ENCODE measurements at places on chromosomes 2 and 18.

GRCh38 chr2:136124805-136125204 is 6.9 kb upstream of the CXCR4 start:
- DNase-seq = no peak

DNA sequence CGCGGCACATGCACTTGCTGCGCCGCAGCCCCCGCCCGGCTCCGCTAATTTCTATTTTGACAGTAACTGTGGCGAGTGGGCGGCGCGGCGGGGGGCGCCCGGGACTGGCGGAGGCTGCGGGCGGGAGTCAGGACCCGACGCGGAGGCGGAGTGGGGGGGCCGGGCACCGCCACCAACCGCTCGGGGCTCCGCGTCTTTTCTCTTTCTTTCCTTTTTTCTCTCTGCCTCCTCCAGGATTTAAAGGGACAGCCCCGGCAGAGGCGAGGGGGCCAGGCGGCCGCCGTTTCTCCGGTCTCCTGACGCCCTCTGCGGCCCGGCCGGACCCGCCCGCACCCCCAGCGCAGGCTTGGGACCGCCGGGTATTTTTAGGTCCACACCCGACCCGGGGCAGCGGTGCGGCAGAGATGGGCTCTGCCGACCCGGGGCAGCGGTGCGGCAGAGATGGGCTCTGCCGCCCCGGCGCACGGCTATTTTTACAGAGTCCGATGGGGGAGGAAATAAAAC is 460 bp upstream of the ZBTB7C start:
- DNase-seq = no peak

DNA sequence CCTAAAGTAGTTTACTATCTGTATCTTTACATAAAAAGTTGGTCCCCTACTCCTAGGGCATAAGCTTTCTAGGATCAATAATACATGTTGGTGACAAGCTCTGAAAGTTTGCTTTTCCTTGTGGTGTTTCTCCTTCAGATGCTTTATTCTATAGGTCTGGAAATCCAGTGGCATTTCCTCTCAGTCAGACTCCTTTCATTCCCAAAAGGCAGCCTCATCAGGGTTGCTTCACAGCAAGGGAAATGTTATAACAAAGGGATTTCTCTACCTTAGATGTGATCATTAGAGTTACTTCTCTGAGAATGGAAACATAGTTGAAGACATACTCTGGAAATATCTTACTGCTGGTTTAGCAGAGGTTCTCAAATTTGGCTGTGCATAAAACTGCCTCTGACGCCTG is 1072.4 kb upstream of the ZEB2 start:
- no peak for DNase-seq

- no peak for DNase-seq
Measured at GRCh38 chr2:192025637-192026036, 169.1 kb downstream of the TMEFF2 start.

DNA sequence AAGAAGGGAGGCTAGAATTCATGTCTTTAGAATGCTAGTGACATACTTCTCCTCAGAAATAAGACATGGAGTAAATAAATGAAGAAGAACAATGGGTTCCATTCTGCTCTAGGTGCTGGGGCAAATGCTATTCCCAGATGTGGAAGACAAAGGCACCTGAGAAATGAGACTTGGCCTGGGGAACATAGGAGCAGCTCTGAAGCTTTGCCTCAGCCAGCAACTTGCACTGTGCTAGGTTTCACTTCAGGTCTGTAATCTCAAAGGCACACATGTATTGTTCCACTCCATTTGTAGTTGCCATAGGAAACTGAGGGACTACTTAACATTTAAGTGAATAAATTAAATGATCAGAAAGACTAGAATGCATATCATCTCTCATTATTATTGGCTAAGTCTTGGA is 538.9 kb upstream of the REG3G start:
- no peak for DNase-seq
